ENCODE measurements at places on chromosomes 3 and 15.
A peak's percentile ranks its signal among the peaks of the same experiment; 100 is the strongest.

DNA sequence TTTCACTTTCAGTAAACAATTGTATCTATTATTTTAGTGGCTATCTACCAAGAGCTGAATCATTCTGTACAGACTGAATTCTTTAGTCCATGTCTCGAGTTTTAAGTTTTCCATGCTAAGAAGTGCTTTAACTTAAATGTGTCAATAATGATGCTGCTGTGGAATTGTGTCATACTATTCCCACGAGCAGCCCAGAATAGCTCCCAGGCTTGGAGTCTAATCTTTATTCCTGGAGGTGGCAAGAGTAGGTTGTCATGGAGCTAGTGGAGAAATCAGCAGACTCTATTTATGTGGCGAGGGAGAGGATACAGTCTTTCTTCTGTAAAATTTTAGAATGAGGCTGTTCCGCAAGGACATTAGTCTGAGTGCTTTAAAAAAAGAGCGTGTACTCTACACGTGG, 207.2 kb downstream of the ROBO2 start:
- DNase-seq = no peak

- no peak for DNase-seq
Measured at GRCh38 chr15:96335411-96336024, 5.0 kb downstream of the NR2F2 start.

DNA sequence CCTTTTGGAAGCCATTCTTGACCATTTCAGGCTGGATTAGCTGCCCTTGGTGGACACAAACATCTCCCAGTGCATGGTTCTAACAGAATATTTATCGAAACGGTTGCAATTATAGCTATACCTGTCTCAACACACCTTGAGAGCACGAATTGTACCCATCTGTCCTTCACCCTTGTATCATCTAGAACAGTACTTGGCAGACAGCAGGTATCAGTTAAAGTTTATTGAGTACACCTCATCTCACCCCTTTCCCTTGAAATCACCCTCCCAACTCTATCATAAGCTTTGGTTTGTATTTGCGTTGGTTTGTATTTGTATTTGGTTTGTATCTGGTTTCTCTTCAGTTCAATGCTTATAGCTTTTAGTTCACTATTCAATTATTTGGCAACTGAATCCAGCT, 12.4 kb downstream of the TSPAN3 start:
- DNase-seq = no peak

- no peak for DNase-seq
Measured at GRCh38 chr3:11438646-11439045, 166.4 kb downstream of the ATG7 start.

DNA sequence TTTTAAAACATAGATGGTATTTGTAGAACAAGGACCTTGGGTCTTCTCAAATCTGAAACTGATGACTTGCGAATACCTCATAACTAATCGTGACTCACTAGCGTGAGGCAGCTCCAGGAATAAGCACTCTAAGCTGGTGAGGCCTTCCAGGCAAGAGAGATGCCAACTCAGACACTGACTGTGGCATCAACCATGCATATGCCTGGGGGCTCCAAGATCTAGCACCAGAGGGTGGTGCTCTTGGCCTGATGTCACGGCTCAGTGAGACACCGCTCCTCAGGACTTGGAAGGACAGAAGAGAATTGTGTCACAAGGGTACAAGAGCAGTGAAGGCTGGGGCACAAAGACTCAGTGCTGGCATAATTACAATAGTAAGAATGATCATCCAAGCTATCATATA, 125.0 kb upstream of the TRIM42 start:
- DNase-seq = no peak

DNA sequence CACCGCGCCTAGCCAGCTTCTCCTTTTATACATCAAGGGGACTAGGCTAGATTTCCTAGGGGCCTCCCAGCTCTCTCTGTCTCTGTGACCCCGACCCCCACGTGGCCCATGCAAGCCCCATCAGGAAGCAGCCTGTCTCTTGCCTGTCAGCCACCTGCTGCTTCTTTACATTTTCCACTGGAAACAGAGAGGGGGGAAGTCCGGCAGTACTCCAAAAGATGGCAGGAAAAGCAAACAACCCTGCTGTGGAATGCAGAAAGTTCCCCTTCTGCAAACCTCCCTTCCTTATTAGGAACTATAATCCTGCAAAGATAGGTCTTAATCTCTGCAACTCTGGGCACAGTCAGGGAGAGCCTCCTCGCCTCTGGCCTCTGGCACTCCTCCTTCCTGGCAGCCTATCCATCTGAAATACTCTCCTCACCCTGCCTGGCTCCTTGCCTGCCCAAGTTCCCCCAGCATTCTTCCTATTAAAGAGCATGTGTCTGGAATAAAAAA, 47.4 kb upstream of the HACD2 start:
- DNase-seq = no peak

DNA sequence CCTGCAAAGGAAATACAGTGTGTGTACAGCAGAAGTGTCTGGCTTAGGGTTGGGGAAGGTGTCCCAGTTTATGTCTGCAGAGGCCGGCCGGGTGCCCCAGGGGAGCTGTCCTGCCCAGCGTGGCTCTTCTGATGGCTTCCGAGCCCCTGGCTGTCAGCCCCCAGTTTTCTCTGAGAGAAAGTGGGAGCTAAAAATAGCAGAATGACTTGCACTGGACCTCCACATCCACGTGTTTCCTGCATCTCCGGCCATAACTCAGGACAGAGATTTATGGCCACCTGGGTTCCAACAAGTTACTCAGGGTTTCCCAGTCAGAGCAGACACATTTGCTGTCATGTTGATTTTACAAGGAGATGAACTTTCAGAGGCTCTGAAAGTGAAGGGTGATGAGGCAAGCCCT, 192.0 kb downstream of the ATP10A start:
- no peak for DNase-seq

- DNase-seq = no peak
Measured at GRCh38 chr3:196189566-196190347, 21.4 kb downstream of the ZDHHC19 start.

- no peak for DNase-seq
Measured at GRCh38 chr3:158961471-158961870, 159.6 kb downstream of the MFSD1 start.

DNA sequence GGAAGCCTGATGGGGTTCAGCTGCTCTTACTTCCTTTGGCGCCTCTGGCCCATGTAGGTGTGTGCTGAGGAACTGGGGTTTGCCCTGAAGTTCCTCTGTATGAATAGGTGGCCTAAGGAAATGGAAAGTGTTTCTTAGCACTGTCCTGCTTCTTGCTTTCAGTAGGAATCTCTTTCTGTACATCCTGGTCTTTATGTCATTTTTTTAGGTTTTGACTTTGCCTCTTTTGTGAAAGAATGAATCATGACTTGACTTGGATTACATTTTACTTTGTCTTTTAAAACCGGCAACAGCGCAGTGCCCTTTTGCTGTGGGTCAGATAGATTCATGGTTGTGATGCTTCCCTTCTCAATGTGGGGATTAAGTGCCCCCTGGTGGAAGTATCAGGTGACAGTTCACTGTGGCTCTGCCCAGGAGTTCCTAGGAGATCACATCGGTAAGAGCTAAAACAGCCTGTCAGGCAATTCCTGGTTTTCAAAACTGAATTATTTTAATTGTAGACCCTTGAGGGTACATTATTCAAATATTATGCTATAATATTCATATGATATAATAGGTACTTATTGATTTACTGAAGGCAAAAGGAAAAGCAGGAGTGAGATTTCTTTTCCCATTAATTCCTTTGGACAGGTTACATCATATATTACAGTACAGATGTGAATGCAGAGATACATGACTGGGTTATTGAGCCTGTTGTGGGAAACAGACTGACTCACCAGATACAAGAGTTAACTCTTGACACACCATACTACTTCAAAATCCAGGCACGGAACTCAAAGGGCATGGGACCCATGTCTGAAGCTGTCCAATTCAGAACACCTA, 95.4 kb downstream of the HCN4 start:
- DNase-seq = peak; percentile 67

DNA sequence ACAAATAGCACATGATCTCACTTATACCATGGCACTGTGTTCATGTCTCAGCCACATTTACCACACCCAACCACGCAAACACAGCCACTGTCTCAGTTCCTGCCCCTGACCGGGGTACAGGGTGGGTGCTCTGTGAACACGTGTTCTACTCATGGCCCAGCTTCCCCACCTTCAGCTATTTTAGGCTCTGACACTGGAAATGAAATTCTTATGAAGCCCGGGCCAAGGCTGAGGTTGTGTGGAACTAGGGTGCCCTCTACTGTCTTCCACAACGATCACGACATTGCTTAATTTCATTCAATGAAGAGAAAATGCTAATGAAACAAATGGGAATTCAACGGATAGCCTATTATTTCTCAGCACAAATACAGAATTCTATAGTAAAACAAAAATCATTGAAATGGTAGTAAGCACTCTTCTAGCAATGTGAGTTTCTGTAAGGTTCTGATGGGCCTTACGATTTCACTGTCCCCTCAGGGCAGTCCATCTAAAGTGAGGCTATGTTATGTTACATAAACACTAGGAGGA, 2.1 kb upstream of the GABRA5 start:
- no peak for DNase-seq

GRCh38 chr3:58416191-58416590, 17.4 kb downstream of the PDHB start:
- DNase-seq = no peak

GRCh38 chr3:72301779-72302178, 516.8 kb upstream of the PROK2 start:
- no peak for DNase-seq

GRCh38 chr15:41631880-41632470, 28.2 kb upstream of the MGA start:
- no peak for DNase-seq

DNA sequence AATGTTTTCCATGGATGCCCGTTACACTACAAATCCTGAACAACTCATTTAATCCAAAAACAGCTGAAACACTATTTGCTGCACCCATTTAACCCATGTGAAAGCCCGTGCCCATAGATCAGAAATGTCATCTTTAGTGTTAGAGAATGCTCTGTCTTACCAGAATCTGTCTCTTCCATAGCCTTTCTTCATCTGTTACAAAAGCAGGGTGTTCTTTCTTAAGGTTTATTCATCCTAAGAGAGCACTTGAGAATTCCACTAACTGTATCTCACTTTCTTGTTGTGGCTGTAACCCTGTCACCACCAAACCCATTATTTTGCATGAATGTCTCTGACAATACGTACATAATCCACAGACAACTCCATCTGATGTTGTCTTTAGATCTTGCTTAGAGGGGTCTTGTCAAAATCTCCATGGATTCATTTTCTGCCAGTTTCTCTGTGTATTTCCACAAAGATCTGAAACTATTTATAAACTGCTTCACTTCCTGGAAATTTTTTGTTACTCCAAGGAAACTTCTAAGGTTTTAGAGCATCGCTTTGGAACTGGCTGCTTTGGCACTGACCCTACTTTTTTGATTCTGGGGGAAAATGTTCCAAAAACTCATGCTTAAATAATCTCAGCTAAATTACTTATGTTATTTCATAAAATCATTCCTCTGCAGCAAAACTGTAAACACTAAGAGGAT, 167.8 kb upstream of the CCDC54 start:
- DNase-seq = no peak

- DNase-seq = no peak
Measured at GRCh38 chr3:38062809-38063208, 23.8 kb downstream of the DLEC1 start.

DNA sequence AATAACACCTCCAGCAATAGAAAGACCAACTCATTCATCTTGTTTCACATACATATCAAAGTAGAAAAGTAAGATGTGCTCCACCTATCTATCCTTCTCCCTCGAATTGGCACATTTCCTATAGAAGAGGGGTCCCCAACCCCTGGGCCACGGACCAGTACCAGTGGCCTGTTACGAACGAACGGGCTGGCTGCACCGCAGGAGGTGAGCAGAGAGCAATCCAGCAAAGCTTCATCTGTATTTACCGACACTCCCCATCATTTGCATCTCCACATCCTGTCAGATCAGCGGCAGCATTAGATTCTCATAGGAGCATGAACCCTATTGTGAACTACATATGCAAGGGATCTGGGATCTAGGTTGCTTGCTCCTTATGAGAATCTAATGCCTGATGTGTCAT, 95.0 kb upstream of the CGNL1 start:
- DNase-seq = no peak

DNA sequence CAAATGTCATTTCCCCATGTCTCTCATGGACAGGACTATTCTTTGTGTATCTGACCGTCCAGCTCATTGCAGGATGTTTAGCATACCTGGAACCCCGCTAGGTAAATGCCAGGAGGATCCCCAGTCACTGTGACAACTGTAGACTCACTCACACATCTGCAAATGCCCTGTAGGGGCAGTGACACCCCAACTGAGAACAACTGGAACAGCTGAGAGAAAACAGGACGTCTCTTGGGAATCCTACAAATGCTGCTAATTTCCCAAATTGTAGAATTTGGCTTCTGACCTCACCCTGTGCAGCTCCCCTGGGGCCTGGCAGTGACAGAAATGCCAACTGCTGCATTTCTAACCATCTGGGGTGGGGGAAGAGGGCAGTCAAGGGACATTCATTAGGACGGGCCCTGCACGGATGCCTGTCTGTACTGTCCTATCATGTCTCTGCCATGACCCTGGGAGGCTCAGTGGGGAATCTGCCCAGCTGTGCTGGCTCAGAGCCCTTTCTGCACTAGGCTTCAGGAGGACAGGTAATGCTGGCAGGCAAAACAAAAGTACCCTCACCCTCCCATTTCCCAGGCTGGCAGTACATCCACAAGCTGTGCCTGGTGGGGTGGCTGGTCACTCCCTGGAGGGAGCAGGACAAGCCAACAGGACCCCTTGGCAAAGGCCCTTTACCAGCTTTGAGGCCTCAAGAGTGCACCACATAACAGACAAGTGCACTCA, 30.4 kb downstream of the RAB6B start:
- no peak for DNase-seq

- no peak for DNase-seq
Measured at GRCh38 chr3:14455571-14456317, 53.3 kb downstream of the SLC6A6 start.

- no peak for DNase-seq
Measured at GRCh38 chr3:45007091-45007490, 19.0 kb upstream of the CLEC3B start.

GRCh38 chr3:149377408-149378364, at the start of gene TM4SF1:
Gene TM4SF1 (minus strand): TSS chr3:149377649. CDS start chr3:149377547, 102 bp downstream.
- no peak for DNase-seq

DNA sequence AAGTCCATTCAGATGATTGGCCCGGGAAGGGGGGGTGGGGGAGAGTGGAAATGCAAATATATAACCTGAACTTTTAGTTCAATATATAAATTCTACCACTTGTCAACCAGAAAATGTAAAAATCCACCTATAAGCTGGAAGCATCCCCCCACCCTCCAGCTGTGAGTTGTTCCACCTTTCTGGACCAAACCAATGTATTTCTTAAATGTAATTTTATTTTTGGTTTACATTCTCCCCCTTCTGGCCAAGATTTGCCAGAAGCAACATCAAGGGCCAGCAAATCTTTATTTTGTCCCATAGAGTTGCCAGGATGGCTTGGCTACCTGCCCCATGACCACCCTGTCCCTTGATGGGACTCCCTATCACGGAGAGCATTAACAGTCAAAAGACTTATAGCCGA, 545.7 kb downstream of the TBL1XR1 start:
- no peak for DNase-seq

DNA sequence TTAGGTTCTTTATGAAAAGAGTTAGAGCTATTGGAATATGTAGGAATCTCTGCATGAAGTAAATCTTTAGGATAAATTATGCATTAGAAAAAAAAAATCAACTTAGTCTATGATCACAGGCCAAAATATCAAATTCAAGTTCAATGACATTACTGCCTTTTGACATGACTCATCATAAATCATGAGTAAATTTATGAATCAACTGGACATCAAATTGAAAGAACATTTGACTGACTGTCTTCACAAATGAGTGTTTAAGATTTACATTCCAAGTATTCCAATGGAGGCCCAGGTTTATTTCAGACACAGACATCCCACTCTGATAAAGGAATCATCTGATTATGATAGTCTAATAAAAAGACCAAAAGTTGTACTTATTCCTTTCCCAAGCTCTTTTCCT, 192.8 kb upstream of the TTC14 start:
- DNase-seq = no peak
